ENCODE measurements at places on chromosomes 6 and 20.

- DNase-seq, result no peak
These were observed 96.5 kb downstream of the SNAP25 start for GRCh38 chr20:10315138-10315537.

DNA sequence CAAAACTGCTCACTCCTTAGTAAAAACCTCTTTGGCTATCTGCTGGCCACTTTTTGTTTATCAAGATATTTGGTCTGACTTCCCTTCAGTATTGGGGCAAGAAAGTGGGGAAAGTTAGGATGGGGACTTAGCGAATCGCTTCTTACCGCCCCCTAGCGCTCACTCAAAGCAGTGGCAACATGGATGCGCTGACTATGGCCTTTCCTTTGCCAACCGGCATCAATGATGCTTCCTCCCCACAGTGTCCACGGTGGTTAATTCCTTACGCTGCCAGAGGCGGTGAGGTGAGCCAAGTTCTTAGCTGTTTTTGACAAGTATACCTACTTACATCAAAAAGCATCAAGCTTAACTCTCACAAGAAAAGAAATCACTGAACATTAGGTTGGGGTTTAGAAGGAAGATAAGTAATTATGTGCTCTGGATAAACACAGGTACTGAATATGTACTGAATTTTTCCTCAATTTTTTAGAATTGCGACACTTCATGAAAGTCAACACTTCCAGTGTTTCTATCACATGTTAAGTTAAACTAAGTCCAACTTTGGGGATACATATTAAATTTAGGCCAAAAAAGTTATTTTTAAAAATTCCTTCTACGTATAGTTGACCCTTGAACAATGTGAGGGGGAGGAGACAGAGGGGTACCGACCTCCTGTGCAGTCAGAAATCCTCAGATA, 86.7 kb downstream of the GMDS start:
- no peak for DNase-seq

DNA sequence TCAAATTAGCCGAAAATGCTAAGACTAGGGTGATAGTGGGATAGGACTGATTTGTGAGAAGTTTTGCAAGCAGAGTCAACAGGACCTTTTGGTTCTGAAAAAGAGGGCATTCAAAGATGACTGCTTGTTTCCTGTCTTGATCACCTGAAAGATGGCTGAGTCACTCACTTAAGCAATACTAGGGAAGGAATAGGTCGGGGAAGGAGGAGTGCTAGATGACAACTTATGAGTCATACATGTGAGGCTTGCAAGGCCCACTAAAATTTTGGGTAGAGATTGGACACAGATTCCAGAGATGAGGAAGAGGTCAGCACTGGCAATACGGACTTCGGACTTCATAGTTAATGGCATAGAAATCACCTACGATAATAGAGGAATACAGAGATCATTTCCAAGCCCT, 89.2 kb downstream of the FAM83B start:
- DNase-seq, result no peak

GRCh38 chr20:57810511-57811373, 100.9 kb upstream of the PMEPA1 start:
- no peak for DNase-seq

DNA sequence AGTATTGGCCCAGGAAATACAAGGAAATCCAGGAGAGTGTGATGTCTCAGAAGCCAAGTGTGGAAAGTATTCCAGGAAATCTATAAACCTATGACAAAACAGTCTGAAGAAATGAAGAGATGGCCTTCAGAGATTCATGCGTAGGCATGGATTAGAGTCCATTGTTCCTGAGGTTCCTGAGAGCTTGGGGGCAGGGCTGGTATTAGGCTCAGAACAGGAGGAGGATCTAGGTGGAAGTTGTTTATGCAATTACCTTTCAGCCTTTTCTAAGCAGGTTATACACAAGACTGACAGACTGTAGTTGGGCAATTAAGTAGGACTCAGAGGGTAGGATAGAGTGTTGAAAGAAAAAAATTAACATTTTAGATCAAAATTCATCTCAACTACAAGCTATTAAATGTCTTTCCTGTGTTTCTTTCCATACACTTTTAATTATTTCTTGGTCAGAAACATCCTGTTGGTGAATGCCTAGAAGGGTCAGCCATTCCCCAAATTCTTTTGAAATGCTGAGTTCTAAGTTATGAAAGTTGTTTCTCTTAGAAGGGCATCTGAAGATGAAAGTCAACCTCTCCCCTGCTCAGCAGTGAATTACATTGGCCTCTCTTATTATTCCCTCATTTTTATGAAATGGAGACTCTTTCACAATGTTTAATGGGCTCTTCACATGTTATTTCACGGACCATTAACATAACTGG, 201.2 kb upstream of the MYLIP start:
- no peak for DNase-seq

GRCh38 chr6:43773980-43774775, 4.2 kb downstream of the VEGFA start:
- no peak for DNase-seq

- DNase-seq, result no peak
These were observed 7.7 kb downstream of the GRIK2 start for GRCh38 chr6:101401171-101401570.

GRCh38 chr20:51562332-51563173, 20.0 kb upstream of the NFATC2 start:
- DNase-seq, result peak; percentile 9

GRCh38 chr6:14871221-14871620, 374.6 kb upstream of the JARID2 start:
- no peak for DNase-seq

GRCh38 chr6:36353411-36353915, 16.8 kb upstream of the BNIP5 start:
- DNase-seq, result no peak

DNA sequence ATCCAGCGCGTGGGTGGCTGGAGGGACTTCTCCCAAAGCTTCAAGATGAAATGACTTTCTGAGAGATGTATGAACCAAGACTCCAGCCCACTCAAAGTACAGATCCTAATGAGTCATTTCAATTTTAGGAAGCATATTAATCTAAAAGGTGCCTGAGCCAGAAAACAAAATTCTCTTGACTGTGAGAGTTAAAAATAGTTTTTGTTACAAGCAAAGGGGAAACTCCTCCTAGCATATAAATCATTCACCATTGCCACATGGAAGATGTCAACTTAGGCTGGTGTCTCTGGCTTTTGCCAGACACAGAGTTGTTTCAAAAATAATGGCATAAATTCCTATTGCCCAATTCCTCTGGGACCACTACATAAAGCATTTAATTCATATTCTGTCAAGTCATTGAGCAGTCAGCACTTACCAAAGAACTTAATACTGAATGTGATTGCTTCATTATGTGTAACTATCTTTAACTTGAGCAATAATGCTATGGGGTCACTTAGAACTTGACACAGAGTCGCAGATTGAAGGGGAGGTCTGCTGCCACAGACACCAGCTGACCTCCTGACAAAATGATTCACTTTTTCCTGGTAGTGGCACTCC, 280.6 kb downstream of the SLC35F1 start:
- no peak for DNase-seq

DNA sequence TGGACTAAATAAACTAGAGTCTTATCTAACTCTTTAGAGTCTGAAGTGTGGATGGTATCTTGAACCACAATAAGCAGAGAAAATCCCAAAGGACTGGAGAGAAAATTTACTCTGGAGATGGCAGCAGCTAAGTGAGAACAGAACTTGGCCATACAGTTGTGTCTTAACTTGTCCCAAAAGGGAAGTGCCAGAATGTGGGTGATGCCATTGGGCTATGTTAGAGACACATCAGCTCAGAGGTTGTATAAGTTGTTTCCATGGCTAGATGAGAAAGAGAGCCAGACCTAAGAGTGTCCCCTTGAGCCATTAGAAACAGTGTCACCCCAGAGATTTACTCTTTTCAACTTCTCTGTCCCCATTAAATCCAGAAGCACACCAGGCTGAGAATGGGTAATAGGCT, 36.2 kb downstream of the FOXO3 start:
- DNase-seq, result no peak

- DNase-seq, result no peak
These were observed 265.3 kb downstream of the UST start for GRCh38 chr6:149012040-149012545.

DNA sequence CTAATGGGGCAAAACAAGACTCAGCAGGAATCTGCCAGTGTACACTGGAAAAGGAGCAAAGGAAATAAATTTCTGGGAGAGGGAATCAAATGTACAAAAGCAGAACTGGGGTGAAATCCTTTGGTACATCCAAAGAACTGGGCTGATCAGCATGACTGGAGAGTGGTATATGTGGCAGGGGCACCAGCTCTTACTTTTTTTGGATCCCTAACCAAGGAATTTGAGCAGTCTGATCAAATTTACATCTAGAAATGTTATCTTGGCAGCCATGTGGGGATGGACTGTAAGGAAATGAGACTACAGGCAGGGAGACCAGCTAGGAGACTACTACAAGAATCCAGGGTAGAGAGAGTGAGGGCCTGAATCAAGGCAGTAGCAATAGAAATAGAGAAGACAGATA, 1.2 kb upstream of the ZSCAN31 start:
- no peak for DNase-seq

- no peak for DNase-seq
These were observed 52.0 kb downstream of the GRIK2 start for GRCh38 chr6:101445527-101445926.

DNA sequence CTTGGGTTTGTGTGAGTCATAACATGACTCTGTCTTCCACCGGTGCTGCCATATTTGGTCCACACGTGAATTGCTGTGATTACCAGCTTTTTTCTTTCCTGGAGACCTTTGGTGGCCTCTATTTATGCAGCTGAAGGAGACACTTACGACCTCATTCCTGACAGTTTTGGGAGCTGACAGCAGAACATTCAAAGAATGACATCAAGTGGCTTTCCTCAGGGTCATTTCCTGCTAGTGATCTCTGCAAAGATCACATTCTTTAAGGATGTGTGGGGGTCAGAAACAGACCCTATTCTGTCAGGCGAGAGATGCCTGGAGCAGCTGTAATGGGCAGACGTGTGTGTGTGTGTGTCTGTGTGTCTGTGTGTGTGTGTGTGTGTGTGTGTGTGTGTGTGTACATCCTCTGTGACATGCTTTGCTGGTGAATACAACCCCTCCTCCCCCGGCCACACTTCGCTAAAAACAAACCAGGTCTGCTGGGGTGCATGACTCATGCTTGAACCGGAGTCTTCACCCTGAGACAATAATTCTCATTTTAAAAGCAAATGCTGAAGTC, 115.6 kb downstream of the TMEM170B start:
- no peak for DNase-seq

DNA sequence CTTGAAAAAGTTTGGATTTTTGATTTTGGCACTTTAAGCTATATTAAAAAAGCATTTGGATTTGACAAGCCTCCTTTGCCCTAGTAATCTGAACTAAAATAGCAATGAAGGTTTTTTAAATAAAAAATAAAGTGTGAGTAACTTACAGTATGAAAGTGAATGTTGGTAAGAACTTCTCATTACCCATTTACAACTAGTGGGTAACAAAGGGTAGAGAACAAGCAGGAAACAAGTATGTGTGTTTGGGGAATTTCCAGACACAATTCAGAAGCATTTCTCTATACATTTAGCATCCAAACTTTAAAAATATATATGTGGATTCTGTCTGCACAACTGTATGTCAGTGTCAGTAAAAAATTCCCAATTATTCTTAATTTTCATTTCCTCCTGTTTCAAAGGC, 2.9 kb downstream of the TMEM30A start:
- DNase-seq, result no peak

DNA sequence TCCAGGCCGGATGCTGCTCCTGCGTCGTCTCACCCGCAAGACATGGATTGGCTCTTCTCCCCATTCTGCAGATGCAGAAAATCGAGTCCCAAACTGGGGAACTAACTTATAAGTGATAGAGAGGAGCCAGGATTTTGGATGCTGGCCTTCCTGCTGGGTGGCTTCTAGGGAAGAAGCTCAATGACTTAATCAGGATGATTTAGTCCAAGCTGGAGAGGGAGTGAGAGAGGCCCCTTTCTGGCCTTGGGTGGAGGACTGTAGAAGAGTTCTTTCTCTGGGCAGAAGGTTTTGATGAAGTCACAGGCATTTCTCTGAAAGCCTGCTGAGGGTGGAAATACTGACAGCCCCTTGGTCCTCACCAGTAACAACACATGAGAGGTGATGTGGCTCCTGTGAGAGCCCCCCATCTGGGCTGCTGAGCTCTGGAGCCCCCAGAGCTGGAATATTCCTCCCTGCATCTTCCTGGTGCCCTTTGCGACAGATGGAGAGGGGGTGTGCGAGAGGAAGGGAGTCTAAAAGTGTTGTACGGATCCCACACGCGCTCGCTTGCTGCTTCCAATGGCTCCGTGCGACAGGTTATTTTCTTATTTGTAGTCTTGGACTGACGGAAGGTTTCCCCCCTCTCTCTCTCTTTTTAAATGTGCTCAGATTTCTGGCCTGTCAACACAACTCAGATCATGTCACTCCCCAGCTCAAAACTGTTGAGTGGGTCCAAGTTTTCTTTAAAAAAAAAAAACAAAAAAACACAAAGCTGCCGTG, 3.5 kb downstream of the SIRPA start:
- no peak for DNase-seq

DNA sequence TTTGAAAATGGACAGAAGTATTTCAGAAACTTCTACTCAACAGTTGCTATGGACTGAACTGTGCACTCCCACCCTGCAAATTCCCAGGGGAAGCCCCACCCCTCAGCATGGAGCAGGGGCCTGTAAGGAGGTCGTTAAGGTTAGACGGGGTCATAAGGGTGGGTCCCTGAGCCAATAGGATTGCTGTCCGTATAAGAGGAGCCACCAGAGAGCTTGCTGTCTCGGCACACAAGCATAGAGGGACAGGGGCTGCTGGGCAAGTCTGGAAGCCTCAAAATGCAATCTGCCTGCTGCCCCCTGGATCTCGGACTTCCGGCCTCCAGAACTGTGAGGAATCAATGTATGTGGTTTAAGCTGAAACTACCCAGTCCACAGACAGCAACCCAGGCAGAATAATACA, 37.4 kb upstream of the AFDN start:
- DNase-seq, result no peak

DNA sequence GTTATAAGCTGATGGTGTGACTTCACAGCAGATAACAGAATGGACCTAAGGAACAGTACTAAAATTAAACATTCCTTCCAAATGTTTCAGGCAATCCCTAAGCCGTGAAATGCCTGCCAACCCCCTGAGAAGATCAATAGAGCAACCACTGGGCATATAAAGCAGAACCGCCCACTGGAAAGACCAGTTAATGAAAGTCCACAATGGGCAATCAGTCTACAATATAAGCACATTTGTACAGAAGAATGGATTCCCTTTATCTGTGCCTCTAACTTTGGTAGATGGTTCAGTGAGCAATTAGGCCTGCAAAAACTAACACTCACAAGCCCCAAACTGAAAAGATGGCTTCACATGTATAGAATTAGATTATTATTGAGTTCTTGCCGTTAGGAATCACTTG, 286.6 kb downstream of the UBE3D start:
- DNase-seq, result no peak

DNA sequence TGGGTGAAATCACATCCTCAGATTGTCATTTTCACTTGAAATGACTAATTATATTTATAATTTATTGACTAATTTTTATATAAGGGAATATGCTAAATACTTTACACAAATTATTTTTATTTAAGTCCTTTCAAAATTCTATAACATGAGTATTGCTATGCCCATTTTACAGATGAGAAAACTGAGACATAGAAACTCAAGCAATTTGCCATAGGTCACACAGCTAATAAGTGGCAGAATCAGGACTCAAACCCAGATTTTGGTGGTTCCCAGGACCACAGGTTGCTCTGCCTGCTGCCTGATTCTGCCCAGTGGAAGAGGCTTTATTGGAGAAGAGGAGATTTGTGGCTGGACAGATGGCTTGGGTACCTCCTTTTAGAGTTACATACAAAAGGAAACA, 4.9 kb downstream of the ALDH8A1 start:
- no peak for DNase-seq

Measured in T-helper 9 cell (primary cell).